ENCODE measurements at places on chromosomes 4 and X. TPM values are rescaled to one million over a fixed set of nuclear protein-coding genes. Genes with fewer than 3 reads are reported as not detected.

GRCh38 chr4:76155979-76156378, 7.8 kb upstream of the NUP54 start:
- no peak for DNase-seq

- peak; percentile 4 for DNase-seq
Measured at GRCh38 chr4:2337131-2337723, 75.3 kb upstream of the MXD4 start.

GRCh38 chrX:44747317-44747716, 96.5 kb upstream of the DUSP21 start:
- no peak for DNase-seq

DNA sequence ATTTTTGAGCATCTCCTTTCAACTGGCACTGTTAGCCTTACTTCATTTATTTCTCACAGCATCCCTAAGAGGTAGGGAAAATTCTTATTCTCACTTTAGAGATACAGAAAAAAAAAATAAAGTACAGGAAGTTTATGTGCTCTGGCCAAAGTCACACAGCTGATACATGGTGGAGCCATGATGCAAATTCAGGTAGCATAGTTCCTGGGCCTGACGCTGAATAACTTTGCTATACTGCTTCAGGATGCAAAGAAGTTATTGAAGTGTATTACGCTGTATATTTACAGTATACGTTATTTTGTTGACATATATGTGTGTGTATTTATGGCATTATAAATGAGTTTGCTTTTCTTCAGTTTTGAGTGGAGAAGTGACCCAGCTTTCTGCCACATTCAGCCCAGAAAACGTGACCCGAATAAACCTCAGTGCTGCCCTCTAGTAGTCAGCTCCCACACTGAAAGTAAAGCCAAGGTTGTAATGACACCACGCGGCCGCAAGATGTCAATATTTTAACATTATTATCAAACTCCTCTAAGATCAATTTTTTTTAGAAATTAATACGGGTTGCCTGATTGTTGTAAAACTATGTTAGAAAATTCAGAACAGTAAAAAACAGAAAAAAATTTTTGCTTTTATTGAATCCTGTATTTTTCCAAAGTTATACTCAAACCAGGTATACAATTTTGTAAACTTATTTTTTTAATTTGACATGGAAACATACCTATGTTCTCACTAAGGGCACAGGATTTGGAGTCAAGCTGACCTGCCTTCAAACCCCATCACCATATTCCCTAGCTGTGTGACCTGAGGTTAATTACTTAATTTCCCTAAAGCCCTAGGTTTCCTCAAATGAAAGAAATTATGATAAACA, 3.8 kb upstream of the GUCY2F start:
- peak; percentile 82 for DNase-seq

- no peak for DNase-seq
Measured at GRCh38 chr4:179372242-179372641, 1930.0 kb upstream of the AGA start.

DNA sequence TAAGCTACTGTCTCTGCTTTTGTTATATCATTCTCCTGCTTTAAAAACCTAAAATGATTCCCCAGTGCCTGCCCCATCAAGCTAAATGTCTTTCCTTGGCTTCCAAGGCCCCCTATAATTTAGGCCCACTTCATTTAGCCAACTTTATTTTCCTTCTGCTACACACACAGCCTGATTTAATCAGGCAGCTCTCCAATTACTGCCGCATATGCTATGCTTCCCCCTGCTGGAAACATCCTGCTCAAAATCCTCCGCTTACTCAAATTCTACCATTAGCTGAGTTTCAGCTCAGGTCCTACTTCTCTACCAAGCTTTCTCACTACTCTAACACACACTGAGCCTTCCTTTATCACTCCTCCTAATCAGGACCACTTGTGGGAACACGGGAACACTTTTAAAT, 17.0 kb downstream of the LAMP2 start:
- DNase-seq, result peak; percentile 32

DNA sequence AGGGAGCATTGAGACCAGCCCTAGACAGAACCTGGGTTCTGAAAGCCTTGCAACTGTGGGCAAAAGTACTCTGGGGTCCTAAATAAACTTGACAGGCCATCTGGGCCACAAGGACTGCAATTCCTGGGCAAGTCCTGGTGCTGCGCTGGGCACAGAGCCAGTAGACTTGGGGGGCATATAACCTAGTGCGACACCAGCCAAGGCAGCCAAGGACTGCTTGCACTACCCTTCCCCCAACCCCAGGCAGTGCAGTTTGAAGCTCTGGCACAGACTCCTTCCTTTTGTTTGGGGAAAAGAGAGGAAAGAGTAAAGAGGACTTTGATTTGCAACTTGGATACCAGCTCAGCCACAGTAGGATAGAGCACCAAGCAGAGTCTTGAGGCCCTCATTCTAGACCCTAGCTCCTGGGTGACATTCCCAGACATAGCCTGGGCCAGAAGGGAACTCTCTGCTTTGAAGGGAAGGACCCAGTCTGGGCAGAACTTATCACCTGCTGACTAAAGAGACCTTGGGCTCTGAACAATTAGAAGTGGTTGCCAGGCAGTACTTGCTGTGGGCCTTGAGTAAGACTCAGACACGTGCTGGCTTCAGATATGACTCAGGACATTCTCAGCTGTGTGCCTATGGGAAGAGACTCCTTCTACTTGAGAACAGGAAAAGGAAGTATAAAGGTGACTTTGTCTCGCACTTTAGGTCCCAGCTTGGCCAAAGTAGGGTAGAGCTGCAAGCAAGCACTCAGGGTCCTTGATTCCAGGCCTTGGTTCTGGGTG, 522.8 kb downstream of the GLUD2 start:
- no peak for DNase-seq

DNA sequence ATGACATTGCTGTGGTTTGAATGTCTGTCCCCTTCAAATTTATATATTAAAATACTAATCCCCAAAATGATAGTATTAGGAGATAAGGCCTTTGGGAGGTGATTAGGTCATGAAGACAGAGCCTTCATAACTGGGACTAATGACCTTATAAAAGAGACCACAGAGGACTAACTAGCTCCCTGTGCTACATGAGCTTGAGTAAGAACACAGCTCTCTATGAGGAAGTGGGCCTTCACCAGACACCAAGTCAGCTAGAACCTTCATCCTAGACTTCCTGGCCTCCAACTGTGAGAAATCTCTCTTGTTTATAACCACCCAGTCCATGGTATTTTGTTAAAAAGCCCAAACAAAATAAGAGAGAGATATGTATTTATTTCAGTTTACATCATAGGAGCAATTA, 242.2 kb upstream of the CTSO start:
- DNase-seq, result no peak

DNA sequence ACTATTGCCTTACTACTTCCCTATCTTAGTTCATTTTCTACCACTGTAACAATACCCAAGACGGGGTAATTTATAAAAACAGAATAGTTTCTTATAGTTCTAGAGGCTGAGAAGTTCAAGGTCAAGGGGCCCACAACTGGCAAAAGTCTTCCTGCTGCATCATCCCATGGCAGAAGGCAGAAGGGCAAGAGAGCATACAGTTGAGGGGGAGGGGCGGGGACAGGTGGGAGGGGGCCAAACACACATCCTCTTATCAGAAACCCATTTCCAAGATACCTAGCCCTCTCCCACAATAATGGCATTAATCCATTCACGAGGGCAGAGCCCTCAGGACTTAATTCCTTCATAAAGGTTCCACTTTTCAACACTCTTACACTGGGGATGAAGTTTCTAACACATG, 690.2 kb downstream of the ADGRL3 start:
- no peak for DNase-seq

- DNase-seq, result no peak
Measured at GRCh38 chr4:7161721-7162214, 30.6 kb upstream of the SORCS2 start.

- no peak for DNase-seq
Measured at GRCh38 chr4:173857828-173858227, 327.8 kb upstream of the HAND2 start.

- no peak for DNase-seq
Measured at GRCh38 chrX:23840674-23841073, 57.7 kb downstream of the SAT1 start.

DNA sequence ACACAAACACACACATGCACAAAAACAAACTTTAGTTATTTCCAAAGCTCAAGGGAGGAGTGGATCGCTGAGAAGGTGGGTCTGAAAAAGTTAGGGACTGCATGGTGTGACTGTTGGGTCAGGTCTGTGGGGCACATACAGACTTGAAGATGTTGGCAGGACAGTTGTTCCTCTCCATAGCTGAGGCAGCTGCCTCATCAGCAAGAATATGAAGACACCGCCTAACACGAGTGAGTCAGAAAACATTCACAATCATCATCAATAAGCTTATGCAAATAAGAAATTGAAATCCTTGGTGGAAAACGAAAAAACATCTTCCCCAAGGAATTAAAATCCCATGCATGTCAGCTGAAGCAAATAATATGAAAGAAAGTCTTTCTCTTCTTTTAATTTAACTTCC, 148.0 kb downstream of the COL25A1 start:
- no peak for DNase-seq

DNA sequence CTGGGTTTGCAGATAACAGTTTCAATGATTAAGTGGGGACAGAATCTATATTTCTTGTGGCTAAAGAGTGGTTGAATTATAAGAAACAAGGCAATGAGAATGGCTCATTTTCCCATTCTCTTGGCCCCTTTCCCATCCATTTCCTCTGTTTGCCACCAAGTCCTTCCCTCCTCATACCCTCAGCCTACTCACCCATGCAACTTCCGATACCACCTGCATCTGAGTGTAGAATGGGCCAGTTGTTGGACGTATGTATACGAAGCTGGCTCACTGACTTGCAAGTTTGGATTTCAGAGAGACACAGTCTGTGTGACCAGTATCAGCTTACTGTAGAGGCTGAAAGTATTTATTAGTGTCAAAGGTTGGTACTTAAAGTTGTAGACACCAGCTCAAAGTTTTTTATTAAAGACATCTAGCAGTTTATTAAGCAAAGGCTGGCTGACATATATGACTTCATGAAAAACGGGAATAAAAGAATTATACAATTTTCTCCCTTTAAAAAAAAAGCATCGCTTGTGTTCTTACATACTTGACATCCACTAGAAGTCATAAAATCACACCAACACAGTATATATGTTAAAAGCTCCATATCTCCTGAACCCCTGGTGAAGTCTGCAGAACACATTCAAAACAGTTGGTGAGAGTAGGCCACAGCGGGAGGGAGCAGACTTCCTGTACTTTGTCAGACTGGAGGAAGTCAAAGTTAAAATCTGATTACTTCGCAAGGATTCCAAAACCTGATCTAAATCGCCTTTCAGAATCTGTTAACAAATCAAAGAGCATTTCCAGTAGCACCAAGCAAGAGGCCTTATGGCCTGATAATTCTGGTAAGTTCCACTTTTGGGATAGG, 22.4 kb upstream of the STIM2 start:
- no peak for DNase-seq

- no peak for DNase-seq
Measured at GRCh38 chr4:5839751-5840674, 52.9 kb downstream of the CRMP1 start.

DNA sequence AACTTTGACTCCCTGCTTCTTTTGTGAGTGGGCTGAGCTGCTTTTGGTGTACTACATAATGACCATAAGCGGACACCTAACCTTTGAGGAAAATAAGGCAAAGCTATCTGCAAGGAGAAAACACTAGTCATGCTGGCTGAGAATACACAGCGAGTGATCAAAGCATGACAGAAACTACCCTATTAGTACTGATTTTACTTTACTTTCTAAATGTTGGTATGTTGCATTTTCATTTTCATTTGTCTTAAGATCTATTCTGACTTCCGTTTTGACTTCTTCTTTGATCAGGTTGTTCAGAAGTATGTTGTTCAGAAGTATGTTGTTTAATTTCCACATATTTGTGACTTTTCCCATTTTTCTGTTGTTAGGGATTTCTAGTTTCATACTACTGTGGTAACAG, 361.1 kb downstream of the TRAM1L1 start:
- DNase-seq, result no peak

- no peak for DNase-seq
Measured at GRCh38 chrX:10011261-10011931, 44.2 kb downstream of the CLDN34 start.

DNA sequence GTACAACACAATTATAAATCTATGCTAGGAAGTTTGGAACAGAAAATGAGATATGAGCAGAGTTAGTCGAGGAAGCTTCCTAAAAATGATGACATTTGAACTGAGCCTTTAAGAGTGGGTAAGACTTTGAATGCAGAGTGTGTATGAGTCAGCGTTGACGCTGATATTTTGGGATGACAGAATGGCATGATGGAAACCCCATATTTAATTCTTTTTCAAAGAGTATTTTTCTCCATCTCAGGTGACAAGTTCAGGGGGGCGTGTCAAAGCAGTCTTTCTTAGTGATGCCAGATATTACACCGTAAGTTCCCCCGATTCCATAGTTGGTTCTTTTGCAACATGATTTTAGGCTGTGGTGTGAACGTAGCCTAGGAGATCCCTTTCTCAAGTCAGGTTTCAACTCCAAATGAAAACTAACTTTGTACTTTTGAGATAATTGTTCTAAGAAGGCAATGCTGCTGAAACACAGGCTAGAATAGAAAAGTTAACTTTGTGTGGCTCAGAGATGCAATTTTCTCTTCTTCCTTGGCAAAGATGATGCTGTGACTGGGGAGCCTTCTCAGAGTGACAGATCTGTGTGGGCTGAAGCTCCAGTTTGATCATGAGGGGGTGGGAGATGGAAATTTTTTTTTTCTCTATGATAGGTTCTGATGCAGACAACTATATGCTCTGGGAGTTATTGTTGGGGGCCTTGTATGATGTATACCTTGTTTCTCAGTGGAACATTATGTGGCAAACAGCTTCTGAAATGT, 59.2 kb downstream of the GLUD2 start:
- no peak for DNase-seq

GRCh38 chr4:98632258-98632657, 26.2 kb downstream of the TSPAN5 start:
- no peak for DNase-seq

GRCh38 chrX:43882294-43882681, at the start of gene MAOB:
MAOB (minus strand) TSS chrX:43882450; CDS start chrX:43882299, 151 bp downstream.
- DNase-seq, result peak; percentile 69

GRCh38 chr4:99856166-99856565, 38.1 kb downstream of the LAMTOR3 start:
- DNase-seq, result no peak

DNA sequence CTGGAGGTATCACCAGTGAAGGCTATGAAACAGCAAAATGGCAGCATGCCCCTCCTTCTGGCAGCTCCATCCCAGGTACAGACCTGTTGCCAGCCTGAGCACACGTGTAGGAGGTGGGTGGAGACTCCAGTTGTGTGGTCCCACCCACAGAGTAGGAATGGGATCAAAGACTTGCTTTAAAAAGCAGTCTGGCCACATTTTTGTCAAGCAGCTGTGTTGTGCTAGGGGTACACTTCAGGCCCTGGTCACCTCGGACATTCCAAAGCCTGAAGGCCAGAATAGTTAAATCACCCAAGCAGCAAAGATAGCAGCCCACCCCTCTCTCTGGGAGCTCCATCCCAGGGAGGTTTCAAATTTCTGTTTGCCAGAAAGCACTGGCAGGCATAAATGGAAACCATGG, 20.3 kb upstream of the AMBN start:
- DNase-seq, result no peak

GRCh38 chrX:19030805-19031204, 46.9 kb upstream of the PHKA2 start:
- no peak for DNase-seq

POLA1 gene
- polyA plus RNA-seq, result 7.7 TPM

TSPAN5 gene
- polyA plus RNA-seq, result 39.1 TPM

CACNA1F gene
- polyA plus RNA-seq, result 0.44 TPM

IL21 gene
- not detected for polyA plus RNA-seq

TTC29 gene
- 0.66 TPM for polyA plus RNA-seq

MXRA5 gene
- 11.3 TPM for polyA plus RNA-seq

SCML1 gene
- polyA plus RNA-seq, result 17.0 TPM

SPOCK3 gene
- 0.55 TPM for polyA plus RNA-seq

FOXR2 gene
- not detected for polyA plus RNA-seq

EVC gene
- polyA plus RNA-seq, result 4.6 TPM
